Endothelial cell of umbilical vein (primary cell): ENCODE measurements at places on chromosomes 5 and 9. TPM values are rescaled to one million over a fixed set of nuclear protein-coding genes. Genes with fewer than 3 reads are reported as not detected.

Gene CTSV
- 0.83 and 1.3 TPM in 2 replicates for total RNA-seq

Gene NPR3
- total RNA-seq = 0.37 and 0.53 TPM in 2 replicates

GRCh38 chr9:16368237-16369087 lies 502.0 kb downstream of the BNC2 start:
- H3K36me3 ChIP-seq = no peaks in the 10 kb centered on the region
- H3K4me3 ChIP-seq = no peak overlapping the region
- H3K4me1 ChIP-seq = peaks cover 27% of the 10 kb centered on the region
- peak; percentile 28 for DNase-seq

Gene MTREX
- 76.3 and 77.2 TPM in 2 replicates for total RNA-seq

DNA sequence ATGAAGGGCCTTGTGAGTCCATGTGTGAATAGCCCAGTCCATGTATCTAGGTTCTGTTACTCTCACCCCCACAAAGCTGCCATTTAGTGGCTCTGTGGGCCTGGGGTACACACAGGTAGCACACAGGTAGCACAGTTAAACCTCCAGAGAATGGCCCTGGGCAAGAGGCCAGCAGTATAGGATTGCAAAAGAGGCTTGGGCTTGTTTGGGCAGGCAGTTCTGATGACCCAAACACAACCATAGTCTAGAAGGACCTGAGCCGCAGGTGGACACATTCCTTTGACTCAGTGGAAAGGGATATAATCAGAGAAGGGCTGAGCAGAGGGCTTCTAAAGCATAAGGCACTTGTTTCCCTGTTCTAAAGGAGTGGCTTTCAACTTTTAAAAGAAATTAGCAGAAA lies 326.8 kb upstream of the SGCD start:
- no peak overlapping the region for H3K27ac ChIP-seq
- no peak overlapping the region for H3K4me3 ChIP-seq
- no peaks in the 10 kb centered on the region for H3K4me1 ChIP-seq

Gene ECM2
- not detected in 2 replicates for total RNA-seq

Gene F2RL1
- total RNA-seq = 21.9 and 42.6 TPM in 2 replicates

GRCh38 chr5:141260458-141261237 lies 15.5 kb downstream of the PCDHB15 start:
- H3K4me3 ChIP-seq = no peak overlapping the region
- no peak overlapping the region for H3K27ac ChIP-seq
- H3K4me1 ChIP-seq = no peaks in the 10 kb centered on the region
- peak; percentile 8 for DNase-seq
- no peaks in the 10 kb centered on the region for H3K36me3 ChIP-seq
- no peaks in the 10 kb centered on the region for H3K27me3 ChIP-seq

DNA sequence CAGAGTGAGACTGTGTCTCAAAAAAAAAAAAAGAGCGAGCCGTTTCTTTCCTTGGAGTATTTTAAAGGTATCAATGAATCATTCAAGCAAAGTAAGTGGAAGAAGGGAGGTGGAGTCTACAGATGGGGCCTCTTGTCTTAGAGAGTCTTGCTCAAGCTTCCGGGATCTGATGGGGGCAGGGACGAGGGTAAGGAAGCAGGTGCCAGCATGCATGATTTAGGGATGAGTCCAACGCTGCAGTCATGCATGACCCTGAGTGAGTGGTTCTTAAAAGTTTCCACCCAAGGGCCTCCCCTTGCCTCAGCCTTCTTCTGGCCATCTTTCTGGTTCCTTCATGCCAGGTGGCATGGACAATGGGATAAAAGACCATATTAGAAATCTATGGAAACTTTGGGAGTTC lies 79.6 kb downstream of the MYO10 start:
- no peak overlapping the region for H3K27ac ChIP-seq
- H3K4me1 ChIP-seq = peaks cover 24% of the 10 kb centered on the region
- no peak for DNase-seq

DNA sequence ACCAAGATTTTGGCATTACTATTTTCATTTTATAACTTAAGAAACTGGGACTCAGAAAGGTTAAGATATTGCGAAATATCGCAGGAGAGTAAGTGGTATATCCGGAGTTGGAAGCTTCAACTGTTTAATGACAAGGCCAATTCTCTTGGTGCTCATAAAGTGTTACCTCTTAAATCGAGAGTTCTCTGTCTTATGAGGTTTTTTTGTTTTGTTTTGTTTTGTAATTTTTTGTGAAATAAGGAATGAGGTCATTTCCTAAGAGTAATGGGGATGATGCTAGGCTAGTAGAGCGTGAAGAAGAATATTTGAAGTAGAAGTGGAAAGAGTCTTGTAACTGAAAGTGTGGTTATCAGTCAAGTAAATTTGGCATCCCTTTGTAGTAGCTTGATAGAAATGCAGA lies 183.2 kb upstream of the DAB2 start:
- no peaks in the 10 kb centered on the region for H3K36me3 ChIP-seq
- H3K27me3 ChIP-seq = no peaks in the 10 kb centered on the region
- DNase-seq = no peak
- no peak overlapping the region for H3K27ac ChIP-seq
- H3K4me1 ChIP-seq = peaks cover 3% of the 10 kb centered on the region

Gene HTR4
- not detected in 2 replicates for total RNA-seq

Gene GABRA1
- total RNA-seq = not detected in 2 replicates

- H3K36me3 ChIP-seq = no peaks in the 10 kb centered on the region
- DNase-seq = no peak
- no peak overlapping the region for H3K27ac ChIP-seq
- no peaks in the 10 kb centered on the region for H3K27me3 ChIP-seq
These were observed 31.6 kb upstream of the FST start for GRCh38 chr5:53448851-53449250.

- H3K4me3 ChIP-seq = no peak overlapping the region
- no peak overlapping the region for H3K27ac ChIP-seq
- no peak for DNase-seq
- no peaks in the 10 kb centered on the region for H3K36me3 ChIP-seq
These were observed 7.6 kb upstream of the TRMT10B start for GRCh38 chr9:37745970-37746369.

Gene QRFP
- total RNA-seq = not detected in 2 replicates

GRCh38 chr9:127050591-127051001 lies 71.8 kb downstream of the ANGPTL2 start:
- H3K27ac ChIP-seq = no peak overlapping the region
- H3K4me3 ChIP-seq = no peak overlapping the region
- DNase-seq = no peak
- no peaks in the 10 kb centered on the region for H3K27me3 ChIP-seq
- H3K4me1 ChIP-seq = peaks cover 40% of the 10 kb centered on the region
